ENCODE measurements at places on chromosomes 5 and 9.

- H3K27ac ChIP-seq: no peak overlapping the region
- H3K27me3 ChIP-seq: no peaks in the 10 kb centered on the region
- H3K36me3 ChIP-seq: no peaks in the 10 kb centered on the region
- no peak overlapping the region for H3K4me3 ChIP-seq
- DNase-seq: no peak
Measured at GRCh38 chr5:77312413-77312812, 101.9 kb downstream of the PDE8B start.

DNA sequence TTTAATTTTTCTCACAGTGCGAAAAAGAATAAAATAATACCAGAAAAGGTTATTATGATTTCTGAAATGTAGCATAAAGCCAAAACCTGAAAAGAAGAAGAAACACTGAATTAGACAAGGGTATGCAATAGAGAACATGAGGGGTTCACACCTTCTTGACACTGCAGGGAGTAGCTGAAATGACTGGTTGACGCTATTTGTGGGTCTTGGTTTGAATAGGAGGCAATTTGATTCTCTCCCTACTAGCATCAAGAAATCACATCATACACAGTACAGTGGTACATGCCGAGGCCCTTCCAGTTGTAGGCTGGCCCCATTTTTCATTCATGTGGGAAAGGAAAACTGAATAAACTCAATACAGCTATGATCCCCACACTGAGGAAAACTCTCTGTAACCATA, 68.6 kb downstream of the NR3C1 start:
- no peaks in the 10 kb centered on the region for H3K4me1 ChIP-seq
- no peak overlapping the region for H3K27ac ChIP-seq
- no peak for DNase-seq
- H3K36me3 ChIP-seq: peaks cover 46% of the 10 kb centered on the region
- H3K27me3 ChIP-seq: no peaks in the 10 kb centered on the region
- no peak overlapping the region for H3K4me3 ChIP-seq

DNA sequence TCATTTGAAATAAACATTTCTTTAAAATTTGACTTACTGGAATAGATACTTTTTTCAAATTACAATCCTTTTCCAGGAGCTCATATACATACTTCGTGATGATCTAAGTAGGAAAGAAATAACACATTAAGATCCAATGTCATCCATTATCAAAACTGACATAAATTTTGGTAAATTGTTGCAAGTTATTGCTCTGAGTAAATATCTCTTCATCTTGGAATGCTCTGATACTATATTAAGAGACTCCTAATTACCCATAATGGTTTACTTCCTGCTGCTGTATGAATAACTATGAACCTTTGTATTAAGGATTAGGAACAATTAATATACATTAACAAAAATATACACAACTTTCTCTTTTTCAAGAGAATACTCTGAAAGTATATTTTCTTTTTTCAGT, 223.0 kb upstream of the POU5F2 start:
- no peak overlapping the region for H3K27ac ChIP-seq
- no peaks in the 10 kb centered on the region for H3K4me1 ChIP-seq

GRCh38 chr5:17928581-17928981, 294.3 kb downstream of the TAF11L14 start:
- DNase-seq: no peak
- no peaks in the 10 kb centered on the region for H3K36me3 ChIP-seq
- no peak overlapping the region for H3K27ac ChIP-seq
- H3K4me1 ChIP-seq: no peaks in the 10 kb centered on the region

DNA sequence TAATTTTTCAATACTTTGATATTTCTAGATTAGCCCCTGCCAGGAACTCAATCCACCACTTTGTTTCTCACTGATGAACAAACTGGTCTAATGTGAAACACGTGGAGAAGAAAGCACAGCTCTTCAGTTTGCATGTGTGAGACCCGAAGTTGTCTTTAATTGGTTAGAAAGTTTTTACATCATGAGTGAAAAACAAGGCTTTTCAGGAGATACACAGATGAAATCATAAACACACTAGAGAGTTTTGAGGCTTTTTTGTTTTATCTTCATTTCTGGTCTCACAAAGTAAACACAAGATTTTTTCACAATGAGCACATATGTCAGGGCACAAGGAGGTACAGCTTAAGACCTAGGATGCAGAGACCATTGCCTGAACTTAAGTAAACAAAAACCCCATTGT, 84.5 kb upstream of the MOCS2 start:
- no peaks in the 10 kb centered on the region for H3K36me3 ChIP-seq
- H3K27ac ChIP-seq: no peak overlapping the region
- H3K4me1 ChIP-seq: no peaks in the 10 kb centered on the region

- H3K27me3 ChIP-seq: peaks cover 30% of the 10 kb centered on the region
- peaks cover 20% of the 10 kb centered on the region for H3K4me1 ChIP-seq
- H3K36me3 ChIP-seq: no peaks in the 10 kb centered on the region
- H3K27ac ChIP-seq: peak overlapping the region; percentile 49
- peak overlapping the region; percentile 70 for H3K4me3 ChIP-seq
- no peak for DNase-seq
Measured at GRCh38 chr5:55993731-55994494, 850 bp downstream of the IL6ST start.

GRCh38 chr9:86200599-86201162, 58.8 kb downstream of the C9orf153 start:
- no peak for DNase-seq
- H3K36me3 ChIP-seq: no peaks in the 10 kb centered on the region
- H3K27ac ChIP-seq: no peak overlapping the region
- H3K4me3 ChIP-seq: no peak overlapping the region

- H3K36me3 ChIP-seq: no peaks in the 10 kb centered on the region
- no peak for DNase-seq
- H3K4me1 ChIP-seq: no peaks in the 10 kb centered on the region
Measured at GRCh38 chr9:127126971-127127370, 4.5 kb upstream of the ANGPTL2 start.

DNA sequence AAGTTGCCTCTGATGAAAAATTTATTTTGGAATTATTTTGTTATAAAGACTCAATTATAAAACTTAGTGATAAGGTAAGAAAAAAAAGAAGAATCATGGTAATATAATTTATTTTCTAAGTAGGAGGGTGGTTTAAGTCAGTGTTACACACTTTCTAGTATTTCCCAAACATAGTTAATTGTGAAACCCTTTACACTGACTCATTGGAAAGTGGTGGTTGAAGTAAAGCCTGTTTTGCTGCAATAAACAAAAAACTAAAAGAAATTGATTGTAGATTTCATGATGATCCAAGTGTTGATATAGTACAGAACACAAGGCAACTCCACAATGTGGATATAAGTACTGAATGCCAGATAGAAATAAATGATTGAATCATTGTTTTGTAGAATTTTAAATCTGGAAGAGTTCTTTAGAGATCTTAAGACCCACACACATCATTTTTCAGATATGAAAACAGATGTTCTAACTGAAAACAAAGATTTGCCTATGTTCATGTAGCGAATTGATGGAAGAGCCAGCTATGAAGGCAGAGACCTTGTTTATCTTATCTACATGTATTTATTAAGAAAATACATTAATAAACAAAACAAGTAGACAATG, 539.8 kb downstream of the PRELID2 start:
- no peak for DNase-seq
- H3K4me3 ChIP-seq: no peak overlapping the region
- no peak overlapping the region for H3K27ac ChIP-seq

- H3K4me1 ChIP-seq: peaks cover 13% of the 10 kb centered on the region
- no peak overlapping the region for H3K27ac ChIP-seq
- H3K4me3 ChIP-seq: no peak overlapping the region
- DNase-seq: no peak
Measured at GRCh38 chr5:32031089-32031488, 143.0 kb downstream of the GOLPH3 start.

GRCh38 chr5:79189439-79190234, 46.3 kb upstream of the JMY start:
- no peak overlapping the region for H3K4me3 ChIP-seq
- no peaks in the 10 kb centered on the region for H3K36me3 ChIP-seq
- DNase-seq: no peak
- no peaks in the 10 kb centered on the region for H3K4me1 ChIP-seq

DNA sequence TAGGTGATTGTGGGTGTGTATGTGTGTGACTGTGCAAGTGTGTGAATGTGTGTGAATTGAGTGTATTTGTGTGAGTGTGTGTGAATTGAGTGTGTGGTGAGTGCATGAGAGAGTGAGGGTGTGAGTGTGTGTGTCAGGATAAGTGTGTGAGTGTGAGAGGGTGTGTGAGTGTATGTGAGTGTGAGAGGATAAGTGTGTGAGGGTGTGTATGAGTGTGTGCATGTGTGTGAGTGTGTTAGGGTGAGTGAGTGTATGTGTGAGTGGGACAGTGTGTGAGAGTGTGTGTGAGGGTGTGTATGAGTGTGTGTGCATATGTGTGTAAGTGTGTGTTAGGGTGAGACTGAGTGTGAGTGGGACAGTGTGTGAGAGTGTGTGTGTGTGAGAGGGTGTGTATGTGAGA, 21.7 kb downstream of the GPRIN1 start:
- no peak overlapping the region for H3K4me3 ChIP-seq
- no peaks in the 10 kb centered on the region for H3K36me3 ChIP-seq
- H3K4me1 ChIP-seq: no peaks in the 10 kb centered on the region

- H3K4me3 ChIP-seq: 0 out of 2 replicates have a peak overlapping the region, but pooled peaks have one; percentile 5
- no peaks in the 10 kb centered on the region for H3K36me3 ChIP-seq
- no peaks in the 10 kb centered on the region for H3K27me3 ChIP-seq
- H3K27ac ChIP-seq: peak overlapping the region; percentile 82
- H3K4me1 ChIP-seq: peaks cover 67% of the 10 kb centered on the region
Measured at GRCh38 chr5:113378959-113379541, 55.7 kb downstream of the TSSK1B start.

- H3K27ac ChIP-seq: no peak overlapping the region
- DNase-seq: no peak
- no peaks in the 10 kb centered on the region for H3K4me1 ChIP-seq
- H3K36me3 ChIP-seq: no peaks in the 10 kb centered on the region
- no peak overlapping the region for H3K4me3 ChIP-seq
Measured at GRCh38 chr5:1706428-1706827, 93.2 kb downstream of the MRPL36 start.

DNA sequence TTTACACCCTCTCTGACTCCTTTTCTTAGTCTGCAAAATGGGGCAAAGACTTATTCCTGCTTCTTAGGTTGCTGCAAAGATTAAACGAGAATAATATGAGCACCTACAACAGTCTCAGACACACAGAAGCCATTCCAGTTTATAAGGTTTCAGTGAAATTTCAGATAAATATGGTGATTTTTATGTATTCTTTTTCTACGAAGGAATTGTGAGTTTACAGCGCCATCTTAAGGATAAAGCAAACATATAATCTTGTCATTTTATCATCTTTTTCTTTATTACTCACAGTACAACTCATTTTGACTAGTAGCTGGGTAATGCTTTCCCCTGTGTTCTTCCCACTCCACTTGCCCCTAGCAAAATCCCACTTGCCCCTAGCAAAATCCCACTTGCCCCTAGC, 29.2 kb upstream of the SMC5 start:
- H3K27me3 ChIP-seq: no peaks in the 10 kb centered on the region
- H3K36me3 ChIP-seq: no peaks in the 10 kb centered on the region
- no peak overlapping the region for H3K27ac ChIP-seq
- no peak overlapping the region for H3K4me3 ChIP-seq
- H3K4me1 ChIP-seq: no peaks in the 10 kb centered on the region

- DNase-seq: no peak
- no peak overlapping the region for H3K27ac ChIP-seq
- H3K36me3 ChIP-seq: no peaks in the 10 kb centered on the region
- no peaks in the 10 kb centered on the region for H3K27me3 ChIP-seq
- H3K4me3 ChIP-seq: no peak overlapping the region
Measured at GRCh38 chr5:80600943-80601693, 31.0 kb upstream of the ANKRD34B start.

DNA sequence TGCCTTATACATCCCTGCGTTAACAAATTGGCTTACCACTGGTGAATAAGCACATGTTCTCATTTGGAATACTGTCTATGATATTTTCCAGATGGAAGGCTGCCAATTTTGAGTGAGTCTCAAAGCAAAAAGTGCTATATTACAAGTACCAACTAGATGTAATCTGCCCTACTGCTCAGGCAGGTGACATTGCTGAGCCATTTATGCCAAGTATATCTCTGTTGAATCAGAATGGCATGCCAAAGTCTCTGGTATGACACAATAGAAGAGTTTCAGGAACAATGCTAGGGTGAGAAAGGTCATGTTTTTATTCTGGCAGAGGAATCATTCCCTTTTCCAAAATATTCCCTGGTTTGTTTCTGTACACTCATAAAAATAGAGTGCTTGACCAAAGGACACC, 356.5 kb downstream of the CDH9 start:
- H3K36me3 ChIP-seq: no peaks in the 10 kb centered on the region
- no peaks in the 10 kb centered on the region for H3K27me3 ChIP-seq
- H3K4me1 ChIP-seq: no peaks in the 10 kb centered on the region
- no peak for DNase-seq
- H3K27ac ChIP-seq: no peak overlapping the region
- H3K4me3 ChIP-seq: no peak overlapping the region

GRCh38 chr9:42386477-42386876, 203.0 kb downstream of the SPATA31A6 start:
- H3K36me3 ChIP-seq: no peaks in the 10 kb centered on the region
- no peak overlapping the region for H3K4me3 ChIP-seq
- no peaks in the 10 kb centered on the region for H3K27me3 ChIP-seq
- H3K27ac ChIP-seq: no peak overlapping the region

- H3K36me3 ChIP-seq: no peaks in the 10 kb centered on the region
- H3K4me1 ChIP-seq: peaks cover 50% of the 10 kb centered on the region
- H3K27ac ChIP-seq: no peak overlapping the region
- no peaks in the 10 kb centered on the region for H3K27me3 ChIP-seq
- peak; percentile 29 for DNase-seq
Measured at GRCh38 chr5:81783401-81783800, 32.5 kb upstream of the SSBP2 start.

DNA sequence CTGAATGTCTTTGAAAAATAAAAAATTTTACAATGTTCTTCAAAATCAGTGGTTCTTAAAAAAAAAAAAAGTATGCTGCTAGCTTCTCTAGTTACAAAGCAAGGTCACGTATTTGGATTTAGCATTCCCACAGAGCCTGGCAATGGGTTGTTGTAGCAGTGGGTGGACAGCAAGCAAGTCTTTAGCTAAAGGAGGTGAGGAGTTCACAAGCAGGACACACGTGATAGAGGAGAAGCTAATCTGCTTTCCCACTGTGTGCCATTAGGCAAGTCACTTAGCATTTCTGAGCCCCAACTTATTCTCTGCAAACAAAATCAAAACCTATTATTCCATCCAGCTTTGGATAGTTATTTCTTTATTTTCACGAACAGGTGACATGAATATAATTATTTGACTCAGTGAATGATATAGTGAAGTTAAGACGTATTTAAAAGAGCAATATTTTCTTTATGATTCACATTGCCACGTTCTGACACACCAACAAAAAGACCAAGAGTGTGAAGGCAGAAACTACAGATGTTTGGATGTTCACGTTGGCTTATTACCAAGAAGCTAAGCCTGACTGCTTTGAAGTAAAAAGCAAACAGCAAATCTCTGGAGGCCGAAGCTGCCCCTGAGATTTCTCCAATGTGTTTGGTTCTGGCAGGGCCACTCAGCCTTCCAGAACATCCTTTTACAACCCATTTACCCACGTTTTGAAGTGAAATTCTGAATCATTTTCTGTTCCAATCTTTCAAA, 612.1 kb upstream of the CDH6 start:
- H3K4me3 ChIP-seq: no peak overlapping the region
- H3K27me3 ChIP-seq: no peaks in the 10 kb centered on the region
- H3K4me1 ChIP-seq: no peaks in the 10 kb centered on the region
- no peak overlapping the region for H3K27ac ChIP-seq
- H3K36me3 ChIP-seq: no peaks in the 10 kb centered on the region

- H3K4me3 ChIP-seq: no peak overlapping the region
- H3K36me3 ChIP-seq: no peaks in the 10 kb centered on the region
- no peaks in the 10 kb centered on the region for H3K27me3 ChIP-seq
- H3K4me1 ChIP-seq: no peaks in the 10 kb centered on the region
Measured at GRCh38 chr5:125348936-125349831, 602.7 kb upstream of the ZNF608 start.
